ENCODE measurements at places on chromosomes 2 and 18.
A peak's percentile ranks its signal among the peaks of the same experiment; 100 is the strongest.

GRCh38 chr2:46170611-46171350, 126.4 kb upstream of the EPAS1 start:
- no peak for DNase-seq

DNA sequence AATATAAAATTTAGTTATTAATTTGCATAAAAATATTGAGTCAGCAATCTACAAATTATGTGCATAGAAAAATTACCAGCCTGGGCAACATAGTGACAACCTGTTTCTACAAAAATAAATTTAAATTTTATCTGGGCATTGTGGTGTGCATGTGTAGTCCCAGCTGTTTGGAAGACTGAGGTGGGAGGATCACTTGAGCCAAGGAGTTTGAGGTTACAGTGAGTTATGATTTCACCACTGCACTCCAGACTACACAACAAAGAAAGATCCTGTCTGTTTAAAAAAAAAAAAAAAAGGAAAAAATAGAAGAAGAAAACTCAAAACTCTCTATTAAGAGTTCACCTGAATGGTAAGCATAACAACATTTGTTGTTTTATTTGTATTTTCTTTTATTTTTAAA, 1048.4 kb upstream of the CDH2 start:
- DNase-seq = no peak

- no peak for DNase-seq
These were observed 76.5 kb downstream of the NOL10 start for GRCh38 chr2:10613263-10613662.

DNA sequence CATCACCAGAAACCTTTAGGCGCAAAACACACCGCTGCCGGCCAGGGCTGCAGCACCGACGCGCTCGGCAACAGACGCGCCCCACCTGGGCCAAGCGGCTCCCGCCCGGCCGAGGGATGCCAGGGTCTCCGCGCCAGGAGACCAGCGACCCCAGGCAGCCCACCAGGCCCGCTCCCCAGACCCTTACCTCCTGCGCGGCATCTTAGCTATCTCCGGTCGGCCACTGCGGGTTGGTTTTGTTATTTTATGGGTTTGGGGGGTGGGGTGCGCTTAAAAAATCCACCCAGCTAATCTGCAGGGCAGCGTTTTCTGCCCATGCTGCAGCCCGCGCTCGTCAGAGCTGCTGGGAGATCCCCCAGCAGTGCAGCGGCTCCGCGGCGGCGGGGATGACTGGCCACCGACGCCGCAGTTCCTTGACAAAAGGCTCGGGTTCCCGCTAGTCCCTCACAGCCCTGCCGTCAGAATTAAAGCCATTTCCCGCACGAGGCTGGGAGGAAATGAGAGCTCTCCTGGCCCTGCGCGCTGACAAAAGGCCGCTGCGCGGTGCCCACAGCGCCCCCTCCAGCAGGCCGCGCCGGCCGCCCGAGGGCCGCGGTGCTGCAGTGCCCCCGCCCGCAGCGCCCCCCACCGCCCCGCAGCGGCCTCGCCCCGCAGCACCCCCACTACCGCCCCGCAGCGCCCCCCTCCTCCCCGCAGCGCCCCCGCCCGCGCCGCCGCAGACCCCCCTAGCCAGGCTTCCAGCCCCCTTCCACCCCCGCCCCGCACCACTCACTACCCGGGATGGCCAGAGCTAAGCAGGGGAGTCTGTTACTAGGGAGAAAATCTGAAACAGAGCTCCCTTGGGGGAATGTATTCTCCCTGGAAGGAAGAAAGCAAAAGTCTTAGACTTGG, at the start of gene ADD2:
Gene ADD2 (minus strand): TSS at position 502 of the 891 bp plus-strand sequence. CDS start 61,792 bp downstream, outside the sequence.
- DNase-seq = peak; percentile 76

DNA sequence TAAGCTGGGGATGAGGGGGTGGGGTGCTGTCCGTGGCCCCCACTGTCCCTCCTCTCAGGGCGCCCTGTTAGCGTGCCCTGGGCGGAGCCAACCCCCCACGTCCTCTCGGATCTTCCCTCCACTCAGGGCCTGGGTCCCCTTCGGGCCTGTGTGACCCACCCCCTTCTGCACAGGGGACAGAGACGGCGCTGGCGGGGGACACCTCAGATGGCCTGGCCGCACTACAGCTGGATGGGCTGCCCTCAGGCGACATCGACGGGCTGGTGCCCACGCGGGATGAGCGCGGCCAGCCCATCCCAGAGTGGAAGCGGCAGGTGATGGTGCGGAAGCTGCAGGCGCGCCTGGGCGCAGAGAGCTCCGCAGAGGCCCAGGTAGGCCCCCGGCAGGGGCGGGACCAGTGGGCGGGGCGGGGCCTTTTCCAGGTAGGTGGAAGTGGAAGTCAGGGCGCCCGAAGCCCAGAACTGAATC, 9.9 kb upstream of the KLHL30 start:
- no peak for DNase-seq

DNA sequence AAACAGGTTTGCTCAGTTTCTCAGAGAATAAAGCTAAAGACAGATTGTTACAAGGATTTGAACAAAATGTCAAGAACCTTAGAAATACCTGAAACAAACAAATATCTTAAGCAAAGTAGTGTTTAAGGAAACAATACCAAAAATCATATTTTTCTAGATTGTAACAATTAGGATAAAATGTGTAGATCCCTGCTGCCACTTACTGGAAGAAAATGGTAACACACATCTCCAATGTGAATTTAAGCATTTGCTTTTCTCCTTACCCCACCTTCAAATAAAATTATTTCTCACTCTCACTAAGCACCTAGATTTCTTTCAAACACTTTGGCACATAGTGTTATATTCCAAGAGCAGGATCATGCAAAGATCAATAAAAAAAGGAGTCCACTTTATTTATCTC, 34.9 kb downstream of the SUCLG1 start:
- no peak for DNase-seq

GRCh38 chr18:7259475-7259874, 28.6 kb downstream of the LRRC30 start:
- DNase-seq = peak; percentile 66

DNA sequence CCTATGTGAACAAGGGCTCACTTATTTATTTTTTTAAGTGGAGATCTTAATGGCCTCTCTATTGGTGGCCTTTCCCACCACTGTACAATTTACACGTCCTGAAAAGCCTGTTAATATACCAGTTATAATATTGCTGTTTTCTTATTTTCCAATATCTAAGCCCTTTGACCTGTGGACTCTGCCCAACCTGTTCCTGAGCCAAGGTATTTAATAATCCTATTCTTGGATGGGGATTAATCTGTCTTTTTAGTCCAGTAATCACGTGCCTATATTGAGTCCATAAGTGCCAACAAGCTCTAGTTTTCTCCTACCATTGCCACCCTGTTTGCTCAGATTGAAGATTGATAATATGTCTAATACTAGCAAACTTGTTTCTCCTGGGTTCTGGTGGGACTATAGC, 42.7 kb downstream of the MBD5 start:
- no peak for DNase-seq

GRCh38 chr18:7633171-7633570, 66.1 kb downstream of the PTPRM start:
- DNase-seq = no peak

DNA sequence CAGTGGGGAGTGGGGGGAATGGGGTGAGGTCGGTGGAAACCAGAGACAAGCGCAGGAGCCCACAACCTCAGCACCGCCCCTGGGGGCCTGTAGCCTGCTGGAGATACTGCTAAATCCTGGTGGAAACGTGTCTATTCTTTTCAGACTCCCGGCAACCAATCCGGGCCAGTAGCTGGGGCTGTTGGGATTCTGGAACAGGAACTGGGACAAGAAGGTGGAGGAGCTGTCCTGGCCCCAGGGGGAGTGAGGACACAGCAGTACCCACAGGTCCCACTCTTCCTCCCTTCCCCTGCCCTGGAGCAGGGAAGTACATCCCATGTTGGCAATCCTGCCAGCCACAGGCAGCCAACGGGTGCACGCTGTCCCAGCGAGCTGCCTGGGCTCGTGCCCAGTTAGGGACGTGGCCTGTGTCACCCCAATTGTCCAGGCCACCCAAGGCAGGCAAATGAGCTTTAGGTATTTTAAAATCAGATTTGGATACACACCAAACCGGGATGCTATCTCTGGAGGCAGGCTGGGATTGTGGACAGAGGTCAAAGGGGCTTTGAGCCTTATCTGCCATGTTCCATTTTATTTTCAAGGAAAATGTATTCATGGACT, 51.8 kb downstream of the HS1BP3 start:
- no peak for DNase-seq

DNA sequence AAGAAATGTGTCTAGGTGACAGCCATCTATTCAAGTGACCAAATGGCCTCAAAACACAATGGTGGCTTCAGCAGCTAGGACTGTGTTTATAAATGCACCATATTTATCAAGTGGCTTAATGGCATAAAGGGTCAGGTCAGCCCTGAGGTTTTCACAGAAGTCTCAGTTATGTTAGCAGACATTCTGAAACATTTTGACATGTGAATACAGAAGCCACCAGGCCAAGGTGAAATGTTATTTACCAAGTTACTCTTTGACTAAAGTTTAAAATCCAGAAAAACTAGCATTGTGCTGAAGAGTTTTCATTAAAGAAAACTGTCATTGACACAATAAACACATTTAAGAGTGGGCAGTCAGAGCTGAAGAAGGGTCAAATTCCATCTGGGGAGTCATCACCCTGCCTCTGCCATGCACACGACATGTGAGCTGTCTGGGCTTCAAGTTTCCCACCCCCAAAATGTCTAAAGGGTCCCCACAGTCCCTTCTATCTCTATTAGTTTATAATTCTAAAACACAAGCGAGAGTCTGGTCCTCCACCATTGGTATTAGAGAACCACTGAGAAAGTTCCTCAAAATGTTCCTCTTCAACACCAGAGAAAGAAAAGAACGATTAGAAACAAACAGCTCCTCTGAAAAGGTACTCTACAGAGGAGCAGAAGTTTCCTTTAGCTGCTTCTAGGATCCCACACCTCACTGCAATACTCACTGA, 77.5 kb upstream of the FZD5 start:
- DNase-seq = no peak

DNA sequence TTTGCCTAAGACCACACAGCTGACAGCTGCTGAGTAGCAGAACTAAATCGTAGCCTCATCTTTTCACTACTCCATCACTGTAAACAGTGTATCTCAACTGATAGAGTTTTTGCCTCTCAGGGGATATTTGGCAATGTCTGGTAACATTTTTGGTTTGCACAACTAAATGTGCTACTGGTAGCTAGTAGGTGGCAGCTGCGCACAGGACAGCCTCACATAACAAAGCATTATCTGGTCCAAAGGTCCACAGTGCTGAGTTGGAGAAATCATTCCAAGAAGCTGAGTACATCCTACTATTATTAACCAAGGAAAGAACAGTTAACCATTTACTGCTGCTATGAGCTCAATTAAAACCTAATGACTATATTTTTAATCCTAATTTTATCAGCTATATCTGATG, 6.1 kb upstream of the CCDC102B start:
- DNase-seq = no peak

- peak; percentile 65 for DNase-seq
These were observed 140.5 kb downstream of the TPGS2 start for GRCh38 chr18:36688020-36688965.

- no peak for DNase-seq
These were observed 948.7 kb downstream of the TSN start for GRCh38 chr2:122704109-122704563.

DNA sequence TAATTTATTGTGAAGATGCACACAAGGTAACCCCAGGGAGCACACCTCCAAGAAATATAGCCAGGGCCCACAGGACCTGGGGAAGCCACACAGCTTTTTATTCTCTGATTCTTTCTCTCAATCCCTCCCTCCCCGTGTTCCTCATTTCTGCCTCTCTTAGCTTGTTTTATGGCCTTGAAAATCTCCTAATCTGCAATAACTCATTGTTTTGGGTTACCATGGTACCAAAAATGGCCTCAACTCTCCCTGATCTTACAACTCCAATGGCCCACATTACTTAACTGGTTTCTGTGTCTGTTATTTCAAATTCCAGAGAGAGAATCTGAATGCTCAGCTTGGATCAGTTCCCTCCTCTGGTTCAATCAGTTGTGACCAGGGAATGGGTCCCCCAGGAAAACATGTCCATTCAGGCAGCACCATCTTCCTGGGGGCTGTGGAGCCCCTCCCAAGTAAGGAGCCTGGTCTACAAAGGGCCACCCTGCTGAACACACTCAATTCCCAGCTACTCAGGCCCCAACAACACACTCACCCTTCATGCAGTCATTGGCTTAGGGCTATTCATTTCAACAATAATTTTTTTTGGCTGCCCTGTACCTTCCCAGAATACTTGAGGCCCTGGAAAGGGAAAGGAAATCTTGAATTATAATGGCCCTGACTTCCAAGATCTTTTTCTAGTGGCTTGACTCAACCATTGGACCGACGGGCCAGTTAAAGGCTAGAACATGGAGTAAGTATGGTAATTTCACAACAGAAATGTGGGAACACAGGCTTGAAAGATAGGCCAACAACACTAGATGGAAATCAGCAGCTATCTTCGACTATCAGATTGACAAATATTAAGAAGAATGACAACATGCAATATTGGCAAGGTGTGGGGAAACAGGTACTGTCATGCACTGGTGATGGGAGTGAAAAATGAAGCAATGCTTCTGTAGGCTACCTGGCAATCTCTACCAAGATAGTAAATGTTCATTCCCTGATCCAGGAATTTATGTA, 41.6 kb upstream of the ST3GAL5 start:
- DNase-seq = no peak

GRCh38 chr18:25737710-25738311, 352.6 kb downstream of the SS18 start:
- no peak for DNase-seq

- DNase-seq = no peak
These were observed 51.5 kb downstream of the TMEM18 start for GRCh38 chr2:625415-626333.

DNA sequence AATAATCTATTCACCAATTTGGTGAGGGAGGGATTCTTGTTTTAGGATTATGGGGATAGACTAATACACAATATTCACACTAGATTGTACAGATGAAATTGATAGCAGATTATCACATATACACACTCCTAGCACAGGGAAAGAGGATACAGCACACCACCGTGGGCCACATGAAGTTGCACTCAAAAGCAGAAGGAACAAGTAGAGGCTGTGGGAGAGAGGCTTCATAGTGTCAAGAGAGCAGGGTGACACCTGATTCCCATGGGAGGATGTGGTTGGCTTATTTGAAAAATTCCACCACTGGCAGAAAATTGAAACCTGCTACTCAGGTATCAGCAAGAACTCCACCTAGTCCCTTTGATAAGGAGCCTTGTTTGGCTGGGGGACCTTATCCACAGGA, 395.6 kb downstream of the SPAG16 start:
- no peak for DNase-seq

GRCh38 chr18:13453714-13454113, 235.2 kb downstream of the LDLRAD4 start:
- no peak for DNase-seq

GRCh38 chr2:2623939-2624338, 292.9 kb upstream of the MYT1L start:
- no peak for DNase-seq

- DNase-seq = peak; percentile 75
These were observed at the start of gene IRS1 for GRCh38 chr2:226799211-226799975. IRS1 (minus strand) TSS chr2:226799820; CDS start chr2:226798738, 1,082 bp downstream.

GRCh38 chr18:46607926-46608325, 49.1 kb downstream of the LOXHD1 start:
- DNase-seq = no peak

DNA sequence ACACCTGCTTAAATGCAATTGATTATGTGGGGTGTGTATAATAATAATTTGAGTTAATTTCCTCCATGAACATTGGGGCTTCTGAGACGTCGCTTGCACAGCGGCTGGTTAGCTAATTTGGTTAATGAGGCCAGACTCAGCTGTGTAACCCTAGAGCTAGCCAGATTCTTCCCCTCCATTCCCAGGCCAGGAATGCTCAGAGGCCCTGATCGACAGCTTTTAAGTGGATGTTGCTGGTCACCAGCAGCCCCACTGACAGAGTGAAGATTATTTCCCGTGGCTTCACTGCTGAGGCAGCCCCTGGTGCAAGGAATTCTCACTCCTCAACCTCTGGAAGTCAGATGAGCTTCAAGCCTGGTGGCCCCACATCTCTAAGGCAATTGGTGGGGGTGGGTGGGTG, 12.4 kb upstream of the EPAS1 start:
- DNase-seq = no peak

All from stomach (tissue), 19 donors.